Hindlimb muscle (tissue), 1 donor: ENCODE measurements at places on chromosomes 3 and 15. TPM values are rescaled to one million over a fixed set of nuclear protein-coding genes. Genes with fewer than 3 reads are reported as not detected.

Gene FEZF2
- not detected for polyA plus RNA-seq

Gene TRAK1
- 87.5 TPM for polyA plus RNA-seq

Gene FBXW12
- 0.14 TPM for polyA plus RNA-seq

GRCh38 chr3:187943677-187944389, 198.6 kb upstream of the BCL6 start:
- no peak for DNase-seq

Gene ABHD17C
- polyA plus RNA-seq = 8.6 TPM

DNA sequence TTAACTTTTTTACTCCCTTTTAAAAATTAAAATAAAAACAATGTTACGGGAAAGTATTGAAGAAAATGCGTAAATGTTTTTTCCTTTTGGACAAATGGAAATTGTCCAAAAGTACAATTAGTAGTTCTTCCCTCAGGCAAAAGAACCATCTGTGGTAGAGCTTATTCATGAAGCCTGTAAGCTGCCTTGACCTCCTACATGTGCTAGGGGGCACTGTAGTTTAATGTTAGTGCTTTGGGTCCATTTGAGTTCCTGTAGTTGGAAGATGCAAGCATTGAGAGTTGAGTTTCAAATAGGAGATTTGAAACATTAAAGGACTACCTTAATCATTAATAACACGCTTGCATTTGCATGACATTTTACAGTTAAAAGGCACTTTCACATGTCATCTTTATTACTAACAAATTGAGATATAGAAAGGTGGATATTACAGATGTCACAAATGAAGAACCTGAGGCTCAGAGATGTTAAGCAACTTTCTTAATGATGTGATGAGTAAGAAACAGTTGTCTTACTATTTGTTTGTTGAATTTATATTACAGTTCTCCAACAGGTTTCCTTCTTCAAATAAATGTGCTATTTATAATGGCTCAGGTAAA, 1.8 kb upstream of the ZNF385D start:
- peak; percentile 49 for DNase-seq

Gene CKMT1A
- polyA plus RNA-seq = not detected

DNA sequence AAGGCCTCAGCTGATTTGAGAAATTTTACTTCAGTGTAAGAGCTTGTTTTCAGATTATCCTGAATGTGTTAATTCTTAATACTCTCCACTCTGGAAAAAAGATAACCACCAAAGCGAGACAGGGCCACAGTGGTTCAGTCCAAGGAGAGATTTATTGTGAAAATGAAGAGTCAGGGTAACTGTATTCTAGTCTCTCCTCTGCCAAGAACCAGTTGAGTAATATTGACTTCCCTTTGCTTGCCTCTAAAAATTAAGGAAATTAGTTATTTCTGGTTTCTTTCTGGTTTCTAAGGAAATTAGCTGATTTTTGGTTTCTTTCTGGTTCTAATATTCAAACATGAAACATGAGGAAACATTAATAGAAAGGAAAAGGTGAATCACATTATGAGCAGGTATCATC, 34.9 kb downstream of the PPP1R2 start:
- no peak for DNase-seq

DNA sequence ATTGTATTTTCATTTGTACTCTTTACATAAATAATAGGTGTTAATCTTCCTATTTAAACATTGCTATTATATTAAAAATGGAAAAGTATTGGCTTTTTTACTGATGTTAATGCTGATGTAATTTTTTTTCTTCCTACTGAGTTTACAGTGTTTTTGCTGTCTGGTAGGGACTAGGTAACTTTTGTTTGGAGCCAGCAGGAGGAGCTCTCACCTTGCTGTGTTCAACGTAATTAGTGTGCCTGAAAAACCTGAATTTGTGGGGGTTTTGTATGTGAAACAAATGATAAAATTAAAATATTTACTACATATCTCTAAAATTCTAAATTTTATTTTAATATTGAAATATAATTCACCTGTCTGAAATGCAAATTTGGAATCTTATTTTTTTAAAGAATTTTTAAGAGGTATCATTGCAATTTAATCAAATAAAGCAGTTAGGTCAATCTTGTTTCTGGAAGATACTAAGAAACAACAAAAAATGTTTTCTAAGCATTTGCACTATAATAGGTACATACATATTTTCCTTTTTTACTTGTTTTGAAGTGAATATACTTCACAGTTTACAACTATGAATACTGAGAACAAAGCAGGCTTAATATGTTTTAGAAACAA, 48.8 kb downstream of the EPHA6 start:
- peak; percentile 25 for DNase-seq

GRCh38 chr15:74411686-74412085, 22.1 kb downstream of the SEMA7A start:
- DNase-seq = no peak

Gene KCNAB1
- polyA plus RNA-seq = 3.8 TPM

Gene PGBD4
- 1.9 TPM for polyA plus RNA-seq

DNA sequence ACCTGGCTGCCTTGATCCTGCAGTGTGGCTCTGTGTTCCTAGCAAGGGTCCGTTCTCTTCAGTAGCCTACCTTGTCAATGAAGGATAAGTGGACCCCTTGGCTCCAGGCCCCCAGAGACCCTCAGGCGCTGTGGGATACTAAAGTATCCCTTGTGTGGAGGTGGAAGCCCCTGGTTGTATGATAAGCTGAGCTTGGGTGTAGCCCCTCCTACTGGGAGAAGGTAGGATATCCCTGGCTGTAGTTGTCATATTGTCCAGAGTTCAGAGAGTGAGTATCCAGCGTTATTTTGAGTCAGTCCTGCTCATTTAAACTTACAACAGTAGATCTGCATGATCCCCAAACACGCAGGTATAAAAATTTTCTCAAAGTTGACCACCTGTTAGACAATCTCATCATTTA, 496.8 kb downstream of the CNTN4 start:
- no peak for DNase-seq

GRCh38 chr3:188133219-188133618, 20.7 kb upstream of the LPP start:
- DNase-seq = no peak

- DNase-seq = no peak
Observed at GRCh38 chr15:40933517-40933902, 4.4 kb downstream of the DLL4 start.

DNA sequence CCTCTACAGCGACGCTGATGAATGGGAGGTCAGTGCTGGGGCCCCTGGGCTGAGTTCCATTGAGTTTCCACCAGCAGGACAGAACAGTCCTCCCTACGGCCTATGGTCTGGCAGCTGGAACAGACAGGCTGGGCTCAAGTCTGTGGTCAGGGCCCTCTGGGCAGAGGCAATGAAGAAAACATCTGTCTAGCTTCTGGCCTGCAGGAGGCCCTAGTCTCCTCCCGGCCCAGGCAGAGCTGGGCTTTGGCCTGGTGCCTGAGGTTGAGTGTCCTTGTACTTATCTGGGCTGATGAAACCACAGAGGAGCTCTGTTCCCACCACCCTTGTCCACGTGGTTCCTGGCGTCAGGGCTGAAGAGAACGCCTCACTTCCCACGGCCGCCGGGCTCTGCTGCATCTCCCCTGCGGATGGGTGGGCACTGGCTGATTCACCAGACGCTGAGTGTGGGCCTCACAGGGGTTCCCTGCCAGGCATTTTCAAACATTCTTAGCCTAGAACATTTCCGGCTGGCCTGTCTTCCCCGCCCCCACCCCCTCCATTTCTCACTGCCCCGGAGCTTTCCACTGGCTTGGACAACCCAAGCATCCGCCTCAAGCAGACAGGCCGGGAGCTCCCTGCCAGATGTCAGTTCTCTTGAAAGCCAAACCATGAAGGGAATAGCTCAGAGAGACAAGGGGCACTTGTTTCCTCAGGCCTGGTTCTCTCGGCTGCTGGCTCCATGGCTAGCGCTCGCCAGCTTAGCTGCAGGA, 20.3 kb downstream of the PPCDC start:
- peak; percentile 90 for DNase-seq

Gene FOXB1
- not detected for polyA plus RNA-seq

GRCh38 chr15:72358650-72359171, 17.1 kb downstream of the HEXA start:
- peak; percentile 26 for DNase-seq

DNA sequence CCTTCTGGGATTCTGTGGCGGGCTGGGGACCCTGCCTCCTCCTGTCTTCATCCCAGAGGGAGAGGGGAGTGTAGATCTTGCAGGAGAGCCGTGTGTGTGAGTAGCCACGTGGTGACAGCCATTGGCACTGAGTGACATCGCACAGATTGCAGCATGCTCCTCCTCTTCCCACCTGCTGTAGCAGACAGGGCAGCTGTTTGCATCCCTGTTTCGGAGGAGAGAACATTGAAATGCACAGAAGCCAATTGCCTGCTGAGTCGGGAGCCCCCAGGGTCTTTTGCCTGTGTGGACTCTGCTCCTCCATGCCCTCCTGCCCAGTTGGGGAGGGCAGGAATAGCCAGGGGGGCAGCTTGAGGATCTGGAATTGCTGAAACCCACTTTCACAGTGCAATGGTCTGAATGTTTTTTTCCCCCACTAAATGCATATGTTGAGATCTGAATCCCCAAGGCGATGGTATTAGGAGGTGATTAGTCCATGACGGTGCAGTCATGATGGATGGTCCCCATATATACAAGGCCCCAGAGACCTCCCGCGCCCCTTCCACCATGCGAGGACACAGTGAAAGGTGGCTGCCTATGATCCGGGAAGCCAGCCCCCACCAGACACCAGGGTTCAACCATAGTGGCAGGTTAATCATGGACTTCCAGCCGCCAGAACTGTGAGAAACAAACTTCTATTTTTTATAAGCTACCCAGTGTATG, 66.8 kb downstream of the CHRNA7 start:
- DNase-seq = no peak

GRCh38 chr3:135967867-135968266, 2.3 kb downstream of the PPP2R3A start:
- no peak for DNase-seq

GRCh38 chr3:116020989-116021388, 397.7 kb downstream of the GAP43 start:
- DNase-seq = no peak

GRCh38 chr3:147390589-147391569, 15.5 kb downstream of the ZIC4 start:
- DNase-seq = no peak

Gene LEKR1
- 1.1 TPM for polyA plus RNA-seq

DNA sequence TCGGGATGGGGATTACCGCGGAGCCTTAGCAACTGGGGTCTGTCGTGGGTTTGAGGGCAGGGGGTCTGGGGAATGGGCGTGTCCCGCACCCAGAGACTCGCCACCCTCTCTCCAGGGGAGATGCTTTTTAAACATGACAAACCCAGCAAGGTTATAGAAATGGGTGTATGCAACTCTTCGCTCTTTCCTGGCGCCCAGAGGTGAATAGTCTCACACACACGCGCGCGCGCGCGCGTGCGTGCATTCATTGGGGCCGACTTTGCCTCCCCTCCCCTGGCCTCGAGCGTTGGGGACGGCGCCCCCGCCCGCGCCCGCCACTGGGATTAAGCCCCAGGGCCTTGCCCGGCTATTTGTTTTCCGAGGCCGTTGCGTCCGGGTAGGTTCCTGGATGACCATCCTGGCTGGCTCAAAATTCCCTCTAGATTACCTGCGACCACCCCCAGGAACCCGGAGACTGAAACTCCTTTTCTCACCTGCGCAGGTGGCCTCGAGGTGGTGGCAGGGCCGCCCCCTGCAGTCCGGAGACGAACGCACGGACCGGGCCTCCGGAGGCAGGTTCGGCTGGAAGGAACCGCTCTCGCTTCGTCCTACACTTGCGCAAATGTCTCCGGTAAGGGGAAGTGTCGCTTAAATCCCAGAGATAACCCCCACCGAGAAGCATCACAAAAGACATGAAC, 777 bp downstream of the GPR160 start:
- no peak for DNase-seq

- DNase-seq = no peak
Observed at GRCh38 chr15:51908316-51908715, 63.3 kb downstream of the LEO1 start.

Gene C3orf70
- 3.5 TPM for polyA plus RNA-seq

DNA sequence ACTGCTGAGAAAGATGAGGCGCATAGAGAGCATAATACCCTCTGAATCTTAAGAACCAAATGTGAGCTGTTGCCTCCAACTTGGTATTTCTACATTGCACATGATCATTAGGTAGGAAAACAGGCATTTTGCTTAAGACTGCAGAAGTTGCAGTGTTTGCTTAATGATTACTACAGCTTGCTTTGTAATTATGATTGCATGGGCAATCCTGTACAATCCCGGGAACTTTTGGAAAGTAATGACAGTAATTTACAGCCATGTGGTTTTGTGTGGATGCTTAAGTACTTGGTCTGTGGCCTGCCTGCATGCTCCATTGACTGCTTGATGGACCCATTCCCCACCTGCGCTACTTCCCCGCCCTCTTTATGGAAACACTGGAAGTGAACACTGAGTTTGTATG, 301.1 kb downstream of the DIPK2A start:
- DNase-seq = no peak

DNA sequence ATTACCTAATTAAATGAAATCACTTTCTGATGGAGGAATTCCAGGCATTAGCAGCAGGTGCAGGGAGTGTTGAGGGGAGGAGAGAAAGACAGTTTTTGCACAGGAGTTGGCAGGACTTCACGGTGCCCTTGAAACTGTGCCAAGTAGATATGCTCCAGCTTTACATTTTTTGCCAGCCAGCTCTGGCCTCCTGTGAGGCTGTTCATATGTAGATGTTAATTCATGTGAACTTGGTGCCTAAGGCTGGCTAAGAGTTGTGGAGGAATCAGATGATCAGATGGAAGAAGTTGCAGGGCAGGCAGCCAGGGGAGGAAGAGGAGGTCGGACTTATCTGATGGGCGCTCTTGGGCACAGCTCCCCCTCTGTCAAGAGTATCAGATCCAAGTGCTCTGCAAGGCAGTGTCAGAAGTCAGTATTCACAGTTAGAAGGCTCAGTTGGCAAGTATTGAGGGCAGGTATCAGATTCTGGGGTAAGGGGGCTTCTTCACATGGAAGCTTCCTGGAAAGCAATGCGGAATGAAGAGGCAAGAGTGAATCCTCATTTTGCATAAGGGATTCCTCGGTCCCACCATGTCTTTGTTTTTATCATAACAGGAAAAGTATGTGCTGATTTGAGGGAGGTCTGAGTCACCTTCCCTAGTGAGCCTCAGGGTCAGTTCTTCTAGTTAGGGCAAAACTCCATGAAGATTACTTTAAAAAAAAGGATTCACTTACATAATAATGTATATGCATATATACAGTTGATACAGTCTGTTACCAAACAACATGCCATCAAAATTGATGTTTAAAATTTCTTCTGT, 172.6 kb upstream of the UMPS start:
- DNase-seq = no peak

DNA sequence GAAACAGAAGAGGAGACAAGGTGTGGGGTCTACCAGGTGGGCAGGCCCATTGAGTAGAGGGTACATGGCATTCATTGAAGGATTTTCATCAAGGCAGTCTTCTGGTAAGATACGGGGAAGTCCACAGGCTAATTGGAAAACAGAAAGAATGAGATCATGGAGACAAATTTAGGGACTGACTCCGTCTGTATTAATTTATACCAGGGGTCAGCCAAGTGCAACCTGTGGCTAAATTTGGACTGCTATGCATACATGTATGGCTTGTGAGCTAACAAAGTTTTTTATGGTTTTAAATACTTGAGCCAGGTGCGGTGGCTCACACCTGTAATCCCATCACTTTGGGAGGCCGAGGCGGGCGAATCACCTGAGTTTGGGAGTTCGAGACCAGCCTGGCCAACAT, 21.1 kb upstream of the SNRPN start:
- DNase-seq = no peak

GRCh38 chr3:10164546-10165393, at the start of gene IRAK2:
IRAK2 (plus strand) TSS chr3:10164919; CDS start chr3:10164955, 36 bp downstream.
- peak; percentile 62 for DNase-seq

Gene MUC20
- polyA plus RNA-seq = 6.6 TPM
